RWPE2 (cell line): ENCODE measurements at places on chromosomes 1 and 21.

DNA sequence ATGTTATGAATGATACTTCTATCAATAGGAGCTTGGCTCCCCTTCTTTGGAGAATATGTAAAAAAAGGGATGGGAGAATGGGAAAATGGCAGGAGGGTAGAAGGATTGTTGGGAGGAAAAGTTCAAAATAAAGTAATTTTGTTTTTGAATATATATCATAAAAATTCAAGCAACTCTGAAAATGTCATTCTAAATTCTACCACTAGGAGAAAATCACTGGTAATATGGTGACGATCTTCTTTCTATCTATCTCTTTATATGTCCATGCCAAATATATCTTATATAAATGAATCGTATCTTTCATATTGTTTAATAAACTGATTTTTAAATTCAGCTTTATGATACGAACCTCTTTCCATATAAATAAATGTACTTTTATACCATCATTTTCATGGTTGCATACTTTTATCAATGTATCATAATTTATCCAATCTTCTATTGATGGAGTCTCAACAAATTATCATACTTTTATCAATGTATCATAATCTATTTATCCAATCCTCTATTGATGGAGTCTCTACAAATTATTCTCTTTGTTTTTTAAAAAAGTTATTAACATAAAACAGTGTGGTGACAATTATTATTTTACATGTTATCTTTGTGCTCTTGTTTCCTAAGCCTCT, 73.7 kb upstream of the MARK1 start:
- no peak for DNase-seq

DNA sequence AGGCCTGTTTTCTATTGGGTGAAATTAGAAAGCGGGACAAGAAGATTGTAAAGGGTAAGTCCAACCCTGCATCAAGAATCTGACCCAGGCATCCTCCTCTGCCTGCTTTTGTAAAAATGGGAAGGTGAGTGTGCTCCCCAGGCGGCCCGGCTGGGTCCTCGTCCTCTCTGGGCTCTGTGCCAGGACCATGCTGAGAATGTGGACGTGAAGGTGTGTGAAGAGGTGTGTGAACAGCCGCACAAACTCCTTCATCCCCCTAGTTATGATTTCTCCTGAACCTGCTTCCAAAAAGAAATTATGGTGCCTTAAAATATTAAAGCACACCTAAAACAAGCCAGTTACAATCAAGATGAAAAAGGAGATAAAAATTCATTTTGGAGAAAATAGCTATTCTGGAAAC, 185.7 kb downstream of the IGSF21 start:
- no peak for DNase-seq

- no peak for DNase-seq
These were observed 362.2 kb downstream of the SRGAP2C start for GRCh38 chr1:121546830-121547591.

DNA sequence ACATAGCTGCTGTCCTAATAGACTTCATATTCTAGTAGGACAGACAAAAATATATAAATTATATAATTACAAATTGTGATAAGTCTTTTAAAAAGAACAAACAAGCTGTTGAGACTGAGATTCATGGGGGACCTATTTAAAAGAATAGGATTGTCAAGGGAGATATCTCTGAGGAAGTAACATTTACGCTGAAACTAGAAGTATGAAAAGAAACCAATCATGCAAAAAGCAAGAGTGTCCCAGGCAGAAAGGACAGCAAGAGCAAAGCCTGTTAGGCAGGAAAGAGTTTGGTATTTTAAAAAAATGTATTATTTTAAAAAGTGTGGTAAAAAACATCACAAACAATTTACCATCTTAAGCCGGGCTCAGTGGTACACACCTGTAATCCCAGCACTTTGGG, 9.1 kb upstream of the METTL13 start:
- no peak for DNase-seq

GRCh38 chr21:30326390-30326789, 6.3 kb upstream of the KRTAP26-1 start:
- no peak for DNase-seq

GRCh38 chr1:25556791-25557476, 13.5 kb downstream of the LDLRAP1 start:
- peak; percentile 70 for DNase-seq

GRCh38 chr21:46441961-46442498, 16.7 kb upstream of the DIP2A start:
- DNase-seq = no peak

GRCh38 chr1:67850611-67851075, 17.4 kb upstream of the GNG12 start:
- DNase-seq = peak; percentile 91

- DNase-seq = no peak
These were observed 37.3 kb upstream of the HMGN1 start for GRCh38 chr21:39386194-39386593.

DNA sequence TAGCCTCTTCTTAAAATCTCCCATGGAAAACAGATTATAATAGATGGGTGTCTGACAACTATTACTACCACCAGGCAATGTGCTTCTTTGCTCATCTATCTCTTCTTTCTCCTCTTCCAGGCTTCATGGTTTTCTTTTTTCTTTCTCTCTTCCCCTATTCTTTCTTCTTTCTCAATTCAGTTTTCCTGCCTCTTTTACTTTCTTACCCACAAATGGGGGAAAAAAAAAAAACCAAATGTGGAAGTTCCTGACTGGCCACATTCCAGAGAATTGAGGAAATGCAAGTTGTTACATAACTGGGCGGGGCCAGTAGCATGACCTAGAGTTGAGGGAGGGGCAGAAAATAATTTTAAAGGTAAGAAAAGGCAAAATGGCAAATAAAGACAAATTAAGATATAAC, 10.9 kb upstream of the SMG7 start:
- no peak for DNase-seq

- no peak for DNase-seq
These were observed 1.3 kb upstream of the IL19 start for GRCh38 chr1:206769304-206769731.

GRCh38 chr1:236397173-236397759, 3.2 kb downstream of the EDARADD start:
- DNase-seq = no peak

DNA sequence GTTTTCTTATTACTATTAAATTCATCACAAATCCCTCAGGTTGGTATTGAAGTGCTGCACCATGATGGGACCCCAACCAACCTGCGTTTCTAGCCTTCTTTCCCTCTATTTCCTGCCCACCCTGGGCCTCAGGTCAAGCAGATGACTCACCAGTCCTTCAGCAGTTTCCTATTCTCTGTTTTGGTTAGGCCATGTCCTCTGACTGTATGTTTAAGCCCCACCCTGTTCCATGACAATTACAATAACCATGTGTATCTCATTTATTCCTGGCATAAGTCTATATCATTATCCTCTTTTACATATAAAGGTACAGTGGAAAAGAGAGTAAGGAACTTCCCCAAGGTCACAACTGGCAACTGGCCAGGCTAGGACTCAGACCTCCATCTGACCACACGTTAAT, 5.3 kb upstream of the FAM78B start:
- DNase-seq = no peak

- DNase-seq = no peak
These were observed 122.9 kb upstream of the KRTAP19-8 start for GRCh38 chr21:31161157-31161556.

DNA sequence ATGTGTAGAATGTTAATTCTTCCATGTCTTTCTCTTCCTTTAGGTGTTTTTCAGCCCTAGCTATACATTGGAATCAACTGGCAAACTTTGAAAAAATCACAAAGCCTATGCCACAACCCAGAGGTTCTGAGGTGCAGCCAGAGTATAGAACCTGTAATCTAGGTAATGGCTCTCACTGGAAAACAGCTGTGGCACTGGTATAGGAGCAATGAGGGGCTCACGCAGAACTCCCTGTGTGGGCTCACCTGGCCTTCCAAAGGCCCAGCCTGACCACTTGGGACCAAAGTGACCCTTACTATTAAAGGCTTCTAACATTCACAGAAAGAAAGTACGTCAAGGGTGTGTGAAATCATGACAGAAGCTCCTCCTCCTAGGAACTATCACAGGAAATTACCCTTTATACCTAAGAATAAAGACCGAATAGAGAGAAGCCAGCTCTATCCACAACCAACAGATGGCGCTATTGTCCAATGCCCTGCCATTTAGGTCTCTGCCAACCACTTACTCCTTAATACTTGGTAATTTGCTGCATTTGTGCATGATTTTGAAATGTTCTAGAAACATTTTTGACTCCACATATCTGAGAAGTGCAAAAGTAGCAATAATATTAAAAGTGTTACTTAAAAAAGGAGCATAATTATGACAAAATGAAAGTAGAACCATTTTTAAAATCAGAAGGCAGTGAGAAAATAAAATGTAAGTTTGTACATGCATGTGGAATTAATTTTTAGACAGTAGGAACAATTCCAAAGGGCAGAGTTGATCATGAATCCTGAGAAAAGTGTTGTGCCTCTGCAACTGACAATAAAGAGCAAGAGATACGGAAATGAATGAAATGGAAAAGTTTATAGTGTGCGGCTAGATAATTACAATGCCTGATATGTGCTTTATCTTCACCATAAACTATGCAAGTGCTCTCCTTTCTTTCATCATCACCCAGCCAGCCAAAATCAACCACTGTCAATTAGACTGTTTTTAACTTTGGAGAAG, 93.1 kb upstream of the HAO2 start:
- DNase-seq = no peak
